B cell (primary cell): ENCODE measurements at places on chromosomes 4 and X. TPM values are rescaled to one million over a fixed set of nuclear protein-coding genes. Genes with fewer than 3 reads are reported as not detected.
A peak's percentile ranks its signal among the peaks of the same experiment; 100 is the strongest.

DNA sequence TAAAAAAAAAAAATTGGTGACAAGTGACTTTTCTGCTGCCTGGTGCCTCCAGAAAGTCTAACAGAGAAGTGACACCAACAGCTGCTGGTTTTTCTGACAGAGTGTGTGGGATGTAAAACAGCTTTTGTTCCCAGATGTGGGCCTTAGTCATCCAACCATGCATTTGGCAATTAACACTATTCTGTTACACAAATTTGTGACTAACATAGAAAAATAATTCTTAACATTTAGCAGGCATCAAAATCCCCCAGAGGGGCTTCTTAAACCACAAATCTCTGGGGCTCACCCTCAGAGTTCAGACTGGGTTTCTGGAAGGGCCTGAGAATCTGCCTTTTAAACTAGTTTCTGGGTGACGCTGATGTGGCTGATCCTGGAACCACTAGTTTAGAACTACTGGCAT is 100.5 kb upstream of the PCDH7 start:
- DNase-seq, result no peak
- no peaks in the 10 kb centered on the region for H3K36me3 ChIP-seq
- no peak overlapping the region for H3K27ac ChIP-seq
- H3K27me3 ChIP-seq, result no peaks in the 10 kb centered on the region
- H3K4me3 ChIP-seq, result no peak overlapping the region

GRCh38 chrX:138018145-138018799 is 452.3 kb downstream of the ZIC3 start:
- H3K27me3 ChIP-seq, result no peaks in the 10 kb centered on the region
- no peaks in the 10 kb centered on the region for H3K4me1 ChIP-seq
- H3K4me3 ChIP-seq, result no peak overlapping the region
- no peak for DNase-seq
- H3K36me3 ChIP-seq, result no peaks in the 10 kb centered on the region
- no peak overlapping the region for H3K27ac ChIP-seq

DNA sequence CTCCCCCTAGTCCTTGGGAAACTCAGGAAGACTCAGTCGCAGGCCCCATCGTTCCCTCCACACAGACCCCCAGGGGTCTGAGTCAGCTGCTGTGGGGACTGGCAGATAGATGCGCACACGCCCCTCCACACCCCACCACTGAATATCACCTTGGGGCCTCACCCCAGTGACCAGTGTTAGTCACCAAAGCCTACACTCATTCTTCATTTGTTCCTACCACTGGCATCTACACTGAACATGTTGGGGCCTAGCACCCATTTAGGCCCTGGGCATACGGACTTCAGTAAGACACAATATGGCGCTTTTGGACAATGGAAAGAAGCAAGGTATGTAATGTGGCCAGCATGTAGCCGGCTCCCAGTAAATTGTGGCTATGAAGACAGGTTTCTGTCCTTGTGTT is 154.1 kb upstream of the PJA1 start:
- no peak overlapping the region for H3K27ac ChIP-seq
- H3K4me3 ChIP-seq, result no peak overlapping the region
- H3K4me1 ChIP-seq, result no peaks in the 10 kb centered on the region

GRCh38 chr4:114476310-114476709 is 122.3 kb upstream of the UGT8 start:
- no peaks in the 10 kb centered on the region for H3K36me3 ChIP-seq
- no peaks in the 10 kb centered on the region for H3K4me1 ChIP-seq

GRCh38 chr4:183797445-183798300 is 107.4 kb upstream of the STOX2 start:
- no peaks in the 10 kb centered on the region for H3K27me3 ChIP-seq
- no peak overlapping the region for H3K4me3 ChIP-seq
- no peaks in the 10 kb centered on the region for H3K4me1 ChIP-seq
- no peak overlapping the region for H3K27ac ChIP-seq
- no peaks in the 10 kb centered on the region for H3K36me3 ChIP-seq

GRCh38 chrX:44938111-44938510 is 65.1 kb downstream of the KDM6A start:
- no peak overlapping the region for H3K4me3 ChIP-seq
- no peaks in the 10 kb centered on the region for H3K27me3 ChIP-seq
- H3K36me3 ChIP-seq, result no peaks in the 10 kb centered on the region

DNA sequence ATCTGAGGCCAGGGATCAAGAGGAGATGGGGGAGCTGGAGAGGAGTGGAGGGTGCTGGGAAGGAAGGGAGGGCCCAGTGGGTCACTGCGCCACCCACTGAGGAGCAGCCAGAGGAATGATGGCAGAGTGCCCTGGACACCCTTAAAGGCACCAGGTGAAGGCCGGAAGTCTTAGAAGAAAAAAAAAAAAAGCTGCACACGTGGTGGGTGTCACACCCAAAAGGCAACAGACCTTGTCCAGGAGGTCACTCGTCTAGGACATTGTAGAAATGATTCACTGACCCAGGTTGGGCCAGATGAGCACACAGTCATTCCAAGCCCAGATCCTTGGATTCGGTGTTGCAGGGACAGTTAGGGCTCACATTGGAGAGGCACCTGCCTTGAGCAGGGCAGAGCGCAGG is 93.5 kb upstream of the TRIM2 start:
- no peak overlapping the region for H3K4me3 ChIP-seq
- no peaks in the 10 kb centered on the region for H3K36me3 ChIP-seq
- H3K4me1 ChIP-seq, result peaks cover 66% of the 10 kb centered on the region
- peaks cover 6% of the 10 kb centered on the region for H3K27me3 ChIP-seq
- H3K27ac ChIP-seq, result no peak overlapping the region

- peak within 1 kb of the TSS; percentile 82 for H3K4me3 ChIP-seq
- peak within 1 kb of the TSS; percentile 83 for H3K27ac ChIP-seq
- peaks cover 9% of the 10 kb centered on the region for H3K4me1 ChIP-seq
- peak; percentile 82 for DNase-seq
- H3K36me3 ChIP-seq, result peaks cover 25% of the 10 kb centered on the region
These were observed at the start of gene MAN2B2 for GRCh38 chr4:6574747-6575502. MAN2B2 (plus strand) TSS chr4:6575189; CDS start chr4:6575211, 22 bp downstream.

- no peaks in the 10 kb centered on the region for H3K4me1 ChIP-seq
- DNase-seq, result peak; percentile 7
- H3K27me3 ChIP-seq, result no peaks in the 10 kb centered on the region
- no peak overlapping the region for H3K4me3 ChIP-seq
These were observed 32.1 kb upstream of the GLRA2 start for GRCh38 chrX:14497184-14497666.

DNA sequence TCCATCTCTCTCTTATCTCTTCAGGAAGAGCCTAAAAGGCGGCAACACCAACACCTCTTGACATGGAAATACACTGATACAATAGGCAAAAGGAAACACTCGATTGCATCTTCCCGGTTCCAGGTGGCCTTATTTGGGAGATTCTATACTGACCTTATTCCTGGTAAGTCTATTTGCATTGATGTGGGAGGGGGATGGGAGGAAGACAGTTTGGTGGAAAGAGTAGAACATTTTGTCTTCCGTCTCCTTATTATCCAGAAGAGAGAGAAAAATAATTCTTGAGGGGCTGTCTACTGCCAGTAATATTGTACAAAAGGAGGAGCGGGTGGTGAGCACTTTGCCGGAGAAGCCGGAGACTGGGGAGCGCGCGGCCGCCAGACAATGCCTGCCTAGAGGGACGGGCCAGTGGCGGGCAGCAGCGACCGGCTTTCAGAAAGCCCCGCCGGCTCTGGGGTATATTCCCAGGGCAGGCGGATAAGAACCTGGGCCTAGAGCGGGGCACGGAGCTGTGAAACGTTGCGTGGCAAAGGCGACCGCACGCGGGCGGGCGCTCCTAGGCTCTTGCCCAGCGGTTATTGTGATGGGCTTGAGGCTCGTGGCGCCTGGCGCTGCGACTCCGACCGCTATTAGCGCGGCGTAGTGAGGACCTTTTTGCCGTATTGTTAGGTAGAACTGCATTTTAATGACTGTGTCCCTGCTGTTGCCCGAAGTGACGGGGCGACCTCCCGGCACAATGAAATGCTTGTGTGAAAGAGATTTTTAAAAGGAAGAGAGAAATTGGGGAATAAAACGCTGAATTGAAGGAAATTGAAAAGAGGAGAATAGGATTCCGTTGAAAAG is 518 bp downstream of the PRDM8 start:
- no peaks in the 10 kb centered on the region for H3K36me3 ChIP-seq
- peak; percentile 44 for DNase-seq
- H3K27me3 ChIP-seq, result peaks cover 47% of the 10 kb centered on the region
- H3K4me1 ChIP-seq, result peaks cover 33% of the 10 kb centered on the region
- peak overlapping the region; percentile 58 for H3K4me3 ChIP-seq

DNA sequence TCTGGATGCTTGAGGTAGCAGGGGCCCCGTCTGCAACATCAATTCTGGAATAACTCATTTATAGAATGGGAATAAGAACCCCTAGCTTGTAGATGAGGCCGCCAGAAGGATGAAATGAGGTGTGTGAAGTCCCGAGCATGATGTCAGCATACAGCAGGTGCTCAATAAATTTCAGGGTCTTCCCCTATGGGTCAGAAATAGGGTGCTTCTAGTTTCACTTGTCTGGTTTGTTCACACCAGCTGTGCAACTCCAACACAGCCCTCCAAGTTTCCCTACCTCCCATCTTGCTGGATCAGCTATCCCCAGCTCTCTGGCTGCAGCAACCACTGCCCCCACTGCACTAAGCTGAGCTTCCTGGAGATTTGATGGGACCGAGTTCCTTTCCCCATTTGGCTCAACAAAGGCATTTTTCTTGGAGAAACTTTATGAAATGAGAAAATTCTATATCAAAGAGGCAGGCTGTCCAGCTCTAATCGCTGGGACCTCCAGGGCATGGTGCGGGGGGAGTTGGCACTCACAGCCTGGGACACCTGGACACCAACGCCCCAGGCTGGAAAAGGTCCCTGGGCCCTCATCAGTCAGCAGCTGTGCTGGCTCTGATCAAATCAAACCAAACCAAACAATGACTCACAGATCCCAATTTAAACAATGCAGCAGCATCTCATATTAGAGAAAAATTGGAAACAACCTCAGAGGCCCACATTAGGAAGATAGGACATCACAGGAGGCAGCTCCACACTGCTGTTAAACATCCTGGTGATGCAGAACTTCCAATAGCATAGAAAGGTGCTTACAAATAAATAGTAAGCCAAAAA is 13.3 kb downstream of the SLC2A9 start:
- H3K36me3 ChIP-seq, result no peaks in the 10 kb centered on the region
- no peak for DNase-seq
- H3K4me3 ChIP-seq, result no peak overlapping the region
- H3K4me1 ChIP-seq, result peaks cover 18% of the 10 kb centered on the region
- no peak overlapping the region for H3K27ac ChIP-seq

DNA sequence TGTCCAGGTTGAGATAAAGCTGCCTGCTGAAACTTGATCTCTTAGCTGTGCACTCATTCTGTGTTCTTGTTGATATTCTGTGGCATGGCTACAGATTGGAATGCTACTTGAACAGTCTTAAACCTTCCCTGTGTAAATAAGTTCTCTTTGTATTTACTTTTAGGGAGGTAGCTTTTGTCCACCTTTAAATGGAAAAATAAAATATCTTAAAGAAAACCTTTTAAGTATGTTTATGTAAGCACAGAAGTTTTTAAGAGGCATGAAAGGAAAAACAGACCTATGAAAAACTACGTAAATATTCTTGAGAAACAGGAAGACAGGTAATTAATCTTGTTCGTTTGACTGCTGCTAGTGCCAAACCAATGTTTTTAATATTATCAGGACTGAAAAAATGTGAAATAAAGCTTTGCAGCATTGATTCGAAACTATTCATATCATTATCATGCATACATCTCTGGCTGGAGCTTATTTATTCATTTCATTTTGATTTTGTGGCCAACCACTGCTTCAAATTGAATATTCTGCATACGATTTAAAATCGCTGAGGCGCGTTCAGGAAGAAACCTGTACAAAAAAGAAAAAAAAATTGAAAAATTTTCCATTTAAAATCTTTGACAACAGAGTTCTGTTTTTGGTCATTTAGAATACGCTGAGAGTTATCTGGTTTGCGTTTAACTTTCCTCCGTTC is 17.8 kb downstream of the HSD17B13 start:
- H3K4me1 ChIP-seq, result no peaks in the 10 kb centered on the region
- no peak for DNase-seq
- no peak overlapping the region for H3K4me3 ChIP-seq
- H3K27ac ChIP-seq, result no peak overlapping the region
- no peaks in the 10 kb centered on the region for H3K27me3 ChIP-seq

GRCh38 chr4:15703439-15703838 is 574 bp downstream of the BST1 start:
- no peaks in the 10 kb centered on the region for H3K27me3 ChIP-seq
- peak overlapping the region; percentile 53 for H3K4me3 ChIP-seq
- H3K4me1 ChIP-seq, result peaks cover 7% of the 10 kb centered on the region
- H3K27ac ChIP-seq, result no peak overlapping the region
- no peaks in the 10 kb centered on the region for H3K36me3 ChIP-seq
- no peak for DNase-seq

DNA sequence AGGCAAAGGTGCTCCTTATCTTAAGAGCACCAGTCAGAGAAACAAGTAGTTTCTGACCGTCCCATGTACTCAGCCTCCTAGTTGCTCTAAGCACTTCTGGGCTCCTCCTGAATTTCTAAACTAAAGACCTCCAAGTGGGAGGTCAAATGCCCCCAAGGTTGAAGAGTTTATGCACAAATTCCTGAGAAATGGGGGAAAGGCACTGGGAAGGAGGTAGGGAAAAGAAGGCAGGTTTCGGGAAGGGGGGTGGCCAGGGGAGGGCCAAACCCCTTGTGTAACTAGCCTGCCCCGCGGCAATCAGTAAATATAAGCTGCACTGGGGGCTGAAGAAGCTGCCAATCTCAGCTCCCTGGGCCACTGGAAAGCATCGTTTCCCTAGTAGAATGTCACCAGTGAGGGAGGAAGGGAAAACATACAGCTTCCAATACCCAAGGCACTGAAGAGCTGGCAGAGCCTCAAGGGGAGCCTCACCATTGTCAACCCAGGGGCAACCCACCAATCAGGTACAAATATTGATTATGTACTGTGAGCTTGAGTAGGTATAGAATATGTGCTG is 3.4 kb downstream of the FOXO4 start:
- no peak for DNase-seq
- no peak overlapping the region for H3K27ac ChIP-seq
- no peaks in the 10 kb centered on the region for H3K27me3 ChIP-seq
- no peak overlapping the region for H3K4me3 ChIP-seq

- H3K4me3 ChIP-seq, result no peak overlapping the region
- H3K27me3 ChIP-seq, result no peaks in the 10 kb centered on the region
- H3K4me1 ChIP-seq, result peaks cover 4% of the 10 kb centered on the region
These were observed 24.9 kb downstream of the CD99L2 start for GRCh38 chrX:150873616-150874015.

Gene HEPH
- not detected in 2 replicates for polyA plus RNA-seq

Gene ADH7
- polyA plus RNA-seq, result not detected in 2 replicates

Gene CCNA2
- 0.42 and 0.84 TPM in 2 replicates for polyA plus RNA-seq

Gene UGT2A1
- not detected in 2 replicates for polyA plus RNA-seq

Gene MAGEA12
- polyA plus RNA-seq, result not detected in 2 replicates

Gene ALB
- polyA plus RNA-seq, result 0.23 and 0.24 TPM in 2 replicates

Gene LDOC1
- 3.8 and 7.9 TPM in 2 replicates for polyA plus RNA-seq

Gene RBMXL3
- polyA plus RNA-seq, result not detected in 2 replicates

Gene PCYT1B
- 0.12 TPM in 1 of 2 replicates, not detected in the other for polyA plus RNA-seq

Gene LAP3
- 18.4 and 34.5 TPM in 2 replicates for polyA plus RNA-seq

Gene ARSH
- not detected in 2 replicates for polyA plus RNA-seq

Gene FANCB
- 2.5 and 3.1 TPM in 2 replicates for polyA plus RNA-seq

Gene CFI
- polyA plus RNA-seq, result not detected in 2 replicates

Gene TMEM255A
- 0.06 TPM in 1 of 2 replicates, not detected in the other for polyA plus RNA-seq

Gene KLB
- 0.01 and 0.09 TPM in 2 replicates for polyA plus RNA-seq

Gene ADGRG4
- polyA plus RNA-seq, result not detected in 2 replicates

Gene NHSL2
- 0.16 and 0.20 TPM in 2 replicates for polyA plus RNA-seq
